K562 (cell line): ENCODE measurements at places on chromosomes 4 and X. TPM values are rescaled to one million over a fixed set of nuclear protein-coding genes. Genes with fewer than 3 reads are reported as not detected.

Gene EDA2R
- total RNA-seq = not detected in 2 replicates

Gene RPS6KA3
- 42.6 and 45.2 TPM in 2 replicates for total RNA-seq

- no peak for DNase-seq
Observed at GRCh38 chr4:128917781-128918180, 108.3 kb downstream of the JADE1 start.

DNA sequence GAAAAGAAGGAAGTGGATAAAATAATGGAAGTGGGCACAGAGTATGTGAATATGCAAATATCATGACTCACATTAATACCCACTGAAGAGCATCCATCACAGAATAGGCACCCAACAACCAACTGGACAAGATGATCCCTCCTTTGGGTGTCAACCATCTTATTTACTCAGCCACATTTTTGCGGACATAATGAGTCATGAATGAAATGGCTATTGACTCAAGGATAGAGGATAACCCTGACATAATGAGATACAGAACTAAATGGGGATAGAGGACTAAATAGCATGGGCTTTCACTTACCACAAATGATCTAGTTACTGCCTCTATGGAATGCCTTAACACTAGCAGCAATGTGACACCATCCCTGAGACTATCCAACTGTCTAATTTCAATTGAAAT lies 224.7 kb downstream of the ANTXR2 start:
- no peak for DNase-seq

- DNase-seq = no peak
Observed at GRCh38 chrX:150352114-150352513, 11.0 kb upstream of the MAMLD1 start.

DNA sequence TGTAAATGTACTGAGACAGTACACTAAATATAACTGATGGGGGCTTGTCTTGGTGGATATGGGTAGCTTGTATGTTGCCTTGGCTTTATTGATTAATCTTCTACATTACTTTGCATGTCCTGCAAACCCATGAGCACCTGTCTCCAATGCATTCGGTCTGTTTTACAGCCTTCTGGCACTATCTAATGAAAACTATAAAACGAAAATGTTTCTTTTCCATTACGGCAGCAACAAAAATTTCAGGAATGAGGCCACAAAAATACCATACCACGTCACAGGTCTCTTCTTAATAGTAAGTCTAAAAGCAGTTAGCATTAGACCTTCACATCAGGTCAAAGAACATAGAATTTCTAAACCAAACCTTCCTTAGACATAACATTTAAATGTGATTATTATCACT lies 49.8 kb downstream of the EDNRA start:
- no peak for DNase-seq

- DNase-seq = no peak
Observed at GRCh38 chrX:66074920-66075879, 35.3 kb upstream of the VSIG4 start.

GRCh38 chrX:131308980-131309379 lies 19.9 kb upstream of the IGSF1 start:
- DNase-seq = no peak

- DNase-seq = no peak
Observed at GRCh38 chr4:878796-879728, 53.1 kb downstream of the GAK start.
